ENCODE measurements at places on chromosomes 12 and 14. TPM values are rescaled to one million over a fixed set of nuclear protein-coding genes. Genes with fewer than 3 reads are reported as not detected.
A peak's percentile ranks its signal among the peaks of the same experiment; 100 is the strongest.

- DNase-seq: peak; percentile 63
- no peak overlapping the region for H3K27ac ChIP-seq
- no peaks in the 10 kb centered on the region for H3K36me3 ChIP-seq
- H3K4me1 ChIP-seq: peaks cover 32% of the 10 kb centered on the region
- no peaks in the 10 kb centered on the region for H3K27me3 ChIP-seq
These were observed 965.5 kb downstream of the TMEM121 start for GRCh38 chr14:106491851-106492250.

DNA sequence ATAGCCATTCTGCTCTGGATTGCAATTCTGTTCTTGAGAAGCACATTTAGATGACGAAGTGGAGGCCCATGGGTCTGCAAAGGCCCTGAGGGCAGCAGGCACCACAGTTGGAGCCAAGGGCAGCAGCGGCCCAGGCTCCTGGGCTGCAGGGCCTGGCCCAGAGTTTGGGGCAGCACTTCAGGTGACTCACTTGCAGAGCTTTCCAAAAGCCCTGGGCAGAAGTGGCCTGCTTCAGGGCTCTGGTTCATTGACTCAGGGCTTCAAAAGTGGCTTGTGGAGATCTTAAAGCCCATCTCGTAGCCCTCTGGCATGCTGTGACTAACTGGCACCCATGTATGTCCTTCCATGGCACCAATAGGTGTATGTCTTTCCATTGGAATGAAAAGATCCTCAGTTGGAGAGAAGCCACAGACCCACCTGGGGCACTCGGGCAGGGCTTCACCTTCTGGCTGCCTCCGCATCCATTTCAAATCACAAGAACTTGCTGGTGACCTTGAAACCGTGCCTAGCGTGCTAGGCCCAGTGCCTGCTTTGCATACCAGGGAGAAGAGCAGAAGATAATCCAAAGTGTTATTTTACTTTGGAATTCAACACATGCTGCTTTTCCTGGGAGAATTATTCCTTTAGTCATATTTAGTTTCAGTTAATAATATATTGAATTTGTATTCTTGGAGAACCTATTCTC lies 106.7 kb downstream of the PRMT8 start:
- no peaks in the 10 kb centered on the region for H3K4me1 ChIP-seq
- no peak for DNase-seq
- H3K36me3 ChIP-seq: no peaks in the 10 kb centered on the region
- no peak overlapping the region for H3K4me3 ChIP-seq

DNA sequence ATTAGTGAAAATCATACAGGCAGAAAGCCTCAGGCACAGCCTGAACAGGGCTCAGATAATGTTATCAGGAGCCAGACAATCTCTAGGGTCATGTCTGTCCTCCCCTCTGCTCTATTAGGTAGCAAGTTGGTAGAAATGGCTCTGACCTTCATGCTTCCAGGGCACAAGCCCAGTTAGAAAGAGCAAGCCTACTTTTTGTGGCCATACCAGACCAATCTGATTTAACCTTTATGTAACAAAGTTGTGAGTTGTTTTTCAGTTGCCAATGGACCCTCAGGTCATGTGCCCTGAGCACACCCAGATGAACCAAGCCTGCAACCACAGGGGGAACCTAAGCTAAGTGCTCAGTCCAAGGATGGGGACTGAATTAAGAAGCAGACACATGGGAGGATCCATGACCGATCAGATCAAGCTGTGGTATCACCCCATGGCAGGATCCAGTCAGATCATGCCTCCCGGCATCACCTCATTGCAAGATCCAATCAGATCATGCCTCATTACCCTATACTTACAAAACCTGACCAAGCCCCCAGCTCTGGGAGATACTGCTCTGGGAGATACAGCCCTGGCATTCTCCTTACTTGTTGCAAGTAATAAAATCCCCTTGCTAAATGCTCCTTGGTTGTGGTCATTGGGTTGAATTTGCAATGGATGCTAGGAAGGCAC lies 18.8 kb upstream of the HIGD1C start:
- no peaks in the 10 kb centered on the region for H3K27me3 ChIP-seq
- peaks cover 2% of the 10 kb centered on the region for H3K36me3 ChIP-seq
- no peak overlapping the region for H3K27ac ChIP-seq
- DNase-seq: no peak
- no peak overlapping the region for H3K4me3 ChIP-seq

GRCh38 chr12:122858171-122858570 lies 22.9 kb downstream of the HIP1R start:
- no peaks in the 10 kb centered on the region for H3K4me1 ChIP-seq
- H3K27me3 ChIP-seq: no peaks in the 10 kb centered on the region
- H3K27ac ChIP-seq: no peak overlapping the region

DNA sequence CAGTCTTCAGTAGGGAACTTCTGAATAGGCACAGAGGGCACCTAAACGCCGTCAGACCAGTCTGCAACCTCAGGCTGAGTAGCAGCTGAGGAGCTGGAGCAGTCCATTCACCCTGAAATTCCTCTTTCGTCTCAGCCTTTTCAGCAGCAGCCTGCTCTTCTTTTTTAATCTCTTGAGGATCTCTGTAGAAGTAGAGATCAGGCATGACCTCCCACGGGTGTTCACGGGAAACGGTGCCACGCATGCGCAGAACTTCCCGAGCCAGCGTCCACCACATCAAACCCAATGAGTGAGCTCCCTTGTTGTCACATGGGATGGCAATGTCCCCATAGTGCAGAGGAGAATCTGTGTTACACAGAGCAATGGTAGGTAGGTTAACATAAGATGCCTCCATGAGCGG lies 11.1 kb upstream of the MARK3 start:
- H3K4me3 ChIP-seq: no peak overlapping the region
- peaks cover 2% of the 10 kb centered on the region for H3K27me3 ChIP-seq
- peaks cover 5% of the 10 kb centered on the region for H3K4me1 ChIP-seq
- no peak for DNase-seq
- no peaks in the 10 kb centered on the region for H3K36me3 ChIP-seq

DNA sequence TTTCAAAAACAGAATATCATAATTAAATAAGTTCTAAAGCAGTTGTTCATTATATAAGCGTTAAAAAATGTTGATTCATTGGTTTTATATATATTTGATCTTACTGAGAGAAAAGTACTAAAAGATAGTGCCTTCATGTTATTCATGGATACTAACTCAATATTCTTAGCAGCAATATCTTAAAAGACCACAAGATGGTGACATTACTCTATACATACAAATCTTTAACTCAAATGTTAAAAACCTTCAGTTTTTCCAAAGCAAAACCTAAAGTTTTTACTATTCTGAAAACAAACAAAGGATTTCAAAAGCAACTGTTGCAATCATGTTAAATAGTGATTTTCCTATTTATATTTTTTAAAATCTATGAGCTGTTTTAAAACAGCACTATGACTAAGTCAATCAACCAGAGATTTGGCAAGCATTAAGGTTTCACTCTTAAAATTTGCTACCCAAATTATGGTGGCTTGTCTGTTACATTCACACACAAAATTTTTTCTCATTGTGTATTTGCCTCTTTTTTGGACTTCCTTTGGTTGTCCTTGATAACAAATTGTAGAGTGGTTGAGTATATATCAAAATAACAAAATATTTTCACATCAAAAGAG lies 50.1 kb upstream of the RERGL start:
- H3K27me3 ChIP-seq: no peaks in the 10 kb centered on the region
- DNase-seq: no peak
- no peak overlapping the region for H3K27ac ChIP-seq

- no peaks in the 10 kb centered on the region for H3K27me3 ChIP-seq
- no peak overlapping the region for H3K4me3 ChIP-seq
- H3K36me3 ChIP-seq: no peaks in the 10 kb centered on the region
- no peak overlapping the region for H3K27ac ChIP-seq
- H3K4me1 ChIP-seq: no peaks in the 10 kb centered on the region
These were observed 29.2 kb upstream of the TRHDE start for GRCh38 chr12:72242946-72243345.

Gene DBX2
- not detected for total RNA-seq

Gene OR4N2
- not detected for total RNA-seq
